ENCODE measurements at places on chromosomes 3 and 15.

DNA sequence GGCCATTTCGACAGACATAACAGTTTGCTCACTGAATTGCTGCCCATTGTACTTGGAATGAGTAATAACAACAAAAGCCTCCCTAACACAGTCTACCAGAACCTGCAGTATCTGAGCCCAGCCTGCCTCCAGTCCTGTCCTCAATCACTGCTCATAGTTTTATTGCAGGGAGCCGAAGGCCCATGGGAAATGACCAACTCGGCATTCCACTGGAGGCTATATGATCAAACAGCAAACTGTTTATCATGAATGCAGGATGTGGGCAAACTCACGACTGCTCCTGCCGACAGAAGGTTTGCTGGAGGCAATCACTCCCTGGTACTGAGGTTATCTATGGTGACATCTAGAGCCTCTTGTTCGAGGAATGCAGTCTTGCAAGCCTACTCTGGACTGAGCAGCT, 46.3 kb downstream of the LSM3 start:
- DNase-seq: no peak

DNA sequence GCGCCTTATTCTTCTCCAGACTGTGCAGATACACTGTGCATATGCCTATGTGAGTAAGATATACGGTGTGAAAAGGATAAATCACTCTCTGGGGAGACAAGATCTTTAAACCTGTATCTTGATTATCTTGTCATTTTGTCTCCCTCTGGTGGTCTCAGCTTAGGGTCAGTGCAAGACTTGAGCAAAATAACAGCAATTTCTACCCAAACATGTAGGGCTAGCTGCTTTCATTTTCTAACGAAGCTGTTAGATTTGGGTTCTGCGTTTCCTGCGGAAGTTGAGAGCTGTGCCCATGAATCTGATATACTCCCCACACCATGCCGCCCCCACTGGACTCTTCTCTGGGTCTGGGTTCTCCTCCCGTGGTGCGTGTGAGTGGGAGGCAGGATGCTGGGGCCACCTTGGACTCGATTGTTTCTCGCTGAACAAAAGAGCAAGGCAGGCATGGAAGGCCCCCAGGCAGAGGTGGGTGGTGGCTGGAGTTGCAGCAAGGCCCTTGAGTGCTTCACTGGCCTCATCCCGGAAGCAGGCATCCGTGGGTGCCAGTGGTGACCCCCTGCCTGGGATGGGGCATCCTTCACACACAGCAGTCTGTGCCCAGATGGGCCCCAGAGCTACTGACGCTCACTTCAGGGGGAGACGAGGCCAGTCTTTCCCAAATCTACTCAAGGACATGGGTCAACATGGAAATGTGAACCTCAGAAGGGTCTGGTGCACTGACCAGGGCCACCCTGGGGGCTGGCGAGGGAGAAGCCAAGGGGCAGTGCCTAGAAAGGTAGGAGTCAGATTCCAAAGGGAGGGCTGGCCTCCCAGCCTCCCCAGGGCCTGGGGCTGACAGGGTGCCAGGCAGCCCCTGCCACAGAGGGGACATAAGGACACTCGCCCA, 179.6 kb downstream of the NSMCE3 start:
- DNase-seq: no peak

- DNase-seq: peak; percentile 92
Observed at GRCh38 chr3:161100994-161101393, 4.2 kb downstream of the B3GALNT1 start.

GRCh38 chr3:88003115-88003755, 55.6 kb downstream of the CGGBP1 start:
- no peak for DNase-seq

GRCh38 chr3:25527801-25528200, 99.7 kb downstream of the RARB start:
- peak; percentile 13 for DNase-seq

GRCh38 chr3:159627634-159628033, 361.0 kb upstream of the IL12A start:
- DNase-seq: no peak

DNA sequence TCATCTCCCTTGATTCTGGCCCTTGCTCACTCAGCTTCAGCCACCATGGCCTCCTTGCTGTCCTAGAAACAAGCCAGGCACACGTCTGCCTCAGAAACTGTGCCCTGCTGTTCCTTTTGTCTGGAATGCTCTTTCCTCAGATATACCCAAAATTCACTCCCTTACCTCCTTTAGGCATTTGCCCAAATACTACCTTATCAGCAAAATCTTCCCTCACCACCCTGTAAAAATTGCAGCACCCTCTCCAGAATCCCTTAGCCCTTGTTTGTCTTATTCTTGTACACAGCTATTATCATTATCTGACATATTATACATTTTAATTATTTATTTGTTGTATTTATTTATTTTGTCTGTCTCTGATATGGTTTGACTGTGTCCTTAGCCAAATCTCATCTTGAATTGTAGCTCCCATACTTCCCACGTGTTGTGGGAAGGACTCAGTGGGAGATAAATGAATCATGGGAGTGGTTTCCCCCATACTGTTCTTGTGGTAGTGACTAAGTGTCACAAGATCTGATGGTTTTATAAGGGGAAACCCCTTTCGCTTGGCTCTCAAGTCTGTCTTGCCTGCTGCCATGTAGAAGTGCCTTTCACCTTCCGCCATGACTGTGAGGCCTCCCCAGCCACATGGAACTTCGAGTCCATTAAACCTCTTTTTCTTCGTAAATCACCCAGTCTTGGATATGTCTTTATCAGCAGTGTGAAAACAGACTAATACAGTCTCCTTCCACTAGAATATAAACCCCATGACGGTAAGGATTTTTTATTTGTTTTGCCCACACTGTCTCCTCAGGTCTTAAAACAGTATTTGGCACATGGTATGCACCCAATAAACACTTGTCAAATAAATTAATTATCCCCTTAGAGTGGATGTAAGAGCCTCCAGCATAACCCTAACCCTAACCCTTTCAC, 60.0 kb upstream of the STT3B start:
- DNase-seq: no peak

GRCh38 chr3:165852191-165852590, 15.0 kb upstream of the BCHE start:
- DNase-seq: no peak

DNA sequence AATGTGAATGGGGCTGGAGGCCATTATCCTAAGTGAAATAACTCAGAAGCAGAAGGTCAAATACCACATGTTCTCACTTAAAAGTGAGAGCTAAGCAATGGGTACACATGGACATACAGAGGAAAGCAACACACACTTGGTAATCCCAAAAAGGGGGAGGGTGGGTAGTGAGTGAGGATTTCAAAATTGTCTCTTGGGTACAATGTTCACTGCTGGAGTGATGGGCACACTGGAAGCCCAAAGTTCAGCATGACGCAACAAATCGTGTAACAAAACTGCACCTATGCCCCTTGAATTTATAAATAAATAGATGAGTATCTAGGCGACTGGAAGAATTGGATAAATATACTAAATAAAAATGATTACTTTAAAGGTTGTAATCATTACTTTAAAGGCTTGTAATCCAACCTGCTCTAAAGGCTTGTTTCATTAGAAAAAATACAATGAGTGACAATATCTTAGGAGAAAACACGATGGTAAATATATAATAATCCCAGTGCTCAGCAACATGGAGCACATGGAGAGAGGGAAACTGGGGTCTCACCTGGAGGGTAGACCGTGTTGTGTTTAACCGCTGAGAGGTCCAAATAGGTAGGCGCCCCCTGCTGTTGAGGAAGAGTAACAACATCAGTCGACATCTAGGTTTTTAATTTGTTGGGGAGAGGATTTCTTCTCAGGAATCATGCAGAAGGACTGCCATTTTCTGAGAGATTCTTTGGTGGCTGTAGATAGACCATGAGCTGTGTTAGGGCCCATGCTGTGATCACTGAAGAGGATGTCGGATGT, 78.5 kb upstream of the ROBO1 start:
- DNase-seq: no peak

DNA sequence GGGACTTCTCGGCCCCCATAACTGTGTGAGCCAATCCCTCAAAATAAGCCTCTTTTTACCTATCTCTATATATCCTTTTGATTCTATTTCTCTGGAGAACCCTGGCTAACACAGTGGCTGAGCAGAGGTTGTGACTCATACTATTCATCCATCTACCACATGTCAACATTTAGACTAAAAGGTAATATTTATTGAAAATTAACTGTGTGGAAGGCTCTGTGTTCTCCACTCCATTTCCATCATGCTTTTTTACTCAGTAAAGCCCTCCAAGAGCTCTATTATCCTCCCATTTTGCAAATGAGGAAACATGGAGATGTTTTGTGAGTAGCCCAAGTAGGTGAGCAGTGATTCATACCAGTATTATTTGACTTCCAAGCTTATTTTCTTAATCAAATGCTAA, 217.9 kb upstream of the DCBLD2 start:
- no peak for DNase-seq

- DNase-seq: no peak
Observed at GRCh38 chr15:40886586-40886985, 7.7 kb upstream of the VPS18 start.

GRCh38 chr3:188775412-188775811, 396.4 kb upstream of the TPRG1 start:
- peak; percentile 20 for DNase-seq

DNA sequence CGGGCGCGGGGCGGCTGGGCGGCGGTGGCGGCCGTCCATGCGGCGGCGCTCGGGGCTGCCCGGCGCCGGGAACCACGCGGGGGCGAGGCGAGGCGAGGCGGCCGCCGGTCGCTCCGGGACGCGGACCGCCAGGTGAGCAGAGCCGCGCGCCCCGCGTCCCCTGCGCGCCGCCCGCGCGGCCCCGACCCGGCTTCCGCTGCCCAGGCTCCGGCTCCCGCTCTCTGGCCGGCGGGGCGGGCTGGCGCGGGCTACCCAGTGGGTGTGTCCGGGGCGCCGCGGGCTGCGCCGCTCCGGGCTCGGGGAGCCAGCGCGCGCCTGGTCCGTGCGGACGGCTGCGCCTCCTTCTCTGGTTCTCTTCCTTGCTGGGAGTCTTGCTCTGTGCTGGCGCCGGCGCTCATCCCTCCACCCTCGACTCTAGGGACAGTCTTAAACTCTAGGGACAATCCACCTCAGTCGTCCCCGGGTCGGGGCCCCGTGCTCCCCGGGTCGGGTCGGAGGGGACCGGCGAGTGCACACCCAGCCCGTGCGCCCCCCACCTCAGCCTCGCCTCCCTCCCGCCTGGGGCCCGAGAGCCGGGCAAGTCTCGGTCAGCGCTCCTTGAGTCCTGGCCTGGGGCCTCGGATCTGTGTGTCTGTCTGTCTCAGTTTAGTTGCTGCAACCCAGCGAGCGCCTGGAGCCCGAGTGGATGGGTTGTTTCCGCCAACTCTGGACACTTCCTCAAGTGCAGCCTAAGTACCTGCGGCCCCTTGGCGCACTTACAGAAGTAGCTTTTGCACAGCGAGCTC, 488 bp downstream of the THSD4 start:
- peak; percentile 92 for DNase-seq

- DNase-seq: no peak
Observed at GRCh38 chr3:157922614-157923013, 183.6 kb downstream of the SHOX2 start.

DNA sequence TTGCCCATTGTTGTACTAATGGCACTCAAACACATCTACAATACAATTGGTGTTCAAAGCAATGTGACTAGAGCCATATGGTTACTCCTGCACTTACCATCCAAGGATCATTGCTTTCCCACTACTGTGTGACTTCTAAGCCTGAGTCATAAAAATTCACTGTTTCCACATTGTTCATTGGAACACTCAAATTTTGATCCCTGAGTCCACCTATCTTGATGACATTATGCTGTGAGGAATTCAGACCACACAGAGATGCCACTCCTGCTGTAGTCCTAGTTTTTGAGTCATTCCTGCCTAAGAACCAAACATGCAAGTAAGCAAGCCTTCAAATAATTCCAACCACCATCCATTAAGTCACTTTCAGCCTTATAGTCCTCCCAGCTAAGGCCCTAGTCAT, 176.2 kb downstream of the EFHB start:
- DNase-seq: no peak

DNA sequence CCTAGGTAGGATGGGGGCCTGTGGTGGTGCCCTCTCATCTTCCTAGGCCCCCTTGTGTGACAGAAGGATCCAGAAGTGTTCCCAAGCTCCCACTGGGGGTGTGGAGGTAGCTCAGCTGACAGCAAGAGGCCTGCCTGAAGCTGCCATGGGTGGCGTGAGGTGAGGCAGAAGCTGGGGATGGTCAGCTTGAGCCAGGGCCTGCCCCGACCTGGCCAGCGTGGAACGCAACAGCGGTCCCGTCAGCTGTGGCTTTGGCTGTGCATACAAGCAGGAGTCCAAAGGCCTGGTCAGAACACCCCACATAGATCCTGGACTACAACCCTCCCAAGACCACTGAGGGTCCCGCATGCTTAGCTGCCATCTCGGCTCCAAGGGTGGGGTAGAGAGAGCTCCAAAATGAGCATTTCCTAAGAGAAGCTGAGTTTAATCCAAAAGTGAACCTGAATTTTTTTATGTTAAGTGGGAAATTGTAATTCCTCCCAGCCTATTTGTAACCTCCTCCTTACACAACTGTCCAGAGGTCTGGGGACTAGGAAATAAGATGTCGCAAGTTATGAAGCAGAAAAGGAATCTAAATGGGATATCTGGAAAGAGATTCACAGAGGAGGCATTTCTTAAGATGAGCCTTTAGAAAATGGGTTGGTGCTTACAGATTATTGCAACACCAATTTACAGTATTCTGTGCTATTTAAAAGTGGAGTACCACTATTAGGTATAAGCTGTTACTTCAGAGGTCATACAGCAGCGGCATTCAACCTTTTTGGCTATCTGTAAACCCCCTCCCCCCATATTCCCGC, 9.9 kb upstream of the PLA2G4D start:
- DNase-seq: no peak

DNA sequence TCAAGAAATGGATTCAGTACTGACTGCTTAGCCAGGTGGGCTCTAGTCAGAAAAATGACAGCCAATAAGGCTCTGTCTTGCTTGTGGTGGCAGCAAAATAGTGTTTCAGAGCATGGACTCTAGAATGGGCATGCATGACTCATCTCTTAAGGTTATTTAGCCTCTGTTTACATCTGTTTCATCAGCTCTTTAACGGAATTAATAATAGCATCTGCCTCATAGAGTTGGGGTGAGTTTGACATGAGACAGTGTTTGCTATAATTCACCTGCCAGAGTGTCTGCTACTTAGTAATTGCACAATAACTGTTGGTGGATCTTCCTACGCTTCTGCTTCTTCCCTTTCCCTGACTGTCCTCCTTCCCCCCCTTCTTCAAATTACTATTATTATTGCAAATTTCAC, 350.4 kb upstream of the SEMA6D start:
- no peak for DNase-seq

DNA sequence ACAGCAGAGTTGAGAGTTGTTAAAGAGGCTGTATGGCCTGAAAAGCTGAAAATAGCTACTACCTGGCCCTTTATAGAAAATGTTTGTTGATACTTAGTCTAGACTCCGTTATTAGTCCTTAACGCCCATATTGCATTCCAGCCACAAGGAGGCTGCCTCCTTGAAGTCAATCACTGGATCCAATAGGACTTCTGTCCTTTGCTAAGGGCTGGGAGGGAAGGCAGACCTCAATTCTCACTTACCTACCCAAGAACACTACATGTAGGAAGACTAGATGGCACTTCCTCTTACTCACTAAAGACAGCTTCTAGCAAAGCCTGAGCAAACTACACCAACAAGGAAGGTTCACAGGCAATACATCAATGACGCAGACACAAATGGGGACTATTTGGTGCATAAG, 139.5 kb upstream of the HACD2 start:
- no peak for DNase-seq
